ENCODE measurements at places on chromosomes 3 and 15. TPM values are rescaled to one million over a fixed set of nuclear protein-coding genes. Genes with fewer than 3 reads are reported as not detected.
A peak's percentile ranks its signal among the peaks of the same experiment; 100 is the strongest.

DNA sequence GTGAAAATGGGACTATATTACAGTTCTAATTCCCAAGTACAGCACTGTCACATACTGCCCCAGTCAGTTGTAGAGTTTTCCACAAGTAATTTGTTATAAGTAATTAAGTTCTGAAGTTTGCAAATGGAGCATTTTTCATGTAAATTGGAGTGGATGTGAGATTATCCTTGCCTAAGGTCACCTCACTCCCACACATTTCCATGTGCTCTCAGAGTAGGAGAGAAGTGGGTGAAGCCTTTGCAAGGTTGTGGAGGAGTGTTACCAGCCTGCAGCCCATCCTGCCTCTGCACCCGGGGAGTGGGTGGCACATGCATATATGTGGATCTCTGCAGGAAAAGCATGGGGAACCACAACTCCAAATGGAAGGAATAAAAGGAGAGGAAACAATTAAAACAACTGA, 169.8 kb downstream of the CD47 start:
- no peak for DNase-seq

GRCh38 chr3:31541089-31541488, 8.4 kb downstream of the STT3B start:
- no peak for DNase-seq

- DNase-seq: no peak
These were observed 398.9 kb upstream of the TPRG1 start for GRCh38 chr3:188772886-188773285.

STARD5 gene
- polyA plus RNA-seq: 2.8 TPM

- no peak for DNase-seq
These were observed 248.1 kb downstream of the KLF13 start for GRCh38 chr15:31574766-31575165.

GRCh38 chr3:112900113-112900512, 53.4 kb upstream of the CD200R1L start:
- peak; percentile 74 for DNase-seq

SPATA12 gene
- 0.08 TPM for polyA plus RNA-seq

RLBP1 gene
- 0.30 TPM for polyA plus RNA-seq

EXD1 gene
- 0.12 TPM for polyA plus RNA-seq

- DNase-seq: no peak
These were observed 399.4 kb downstream of the SHQ1 start for GRCh38 chr3:72448858-72449257.

- no peak for DNase-seq
These were observed 96.0 kb downstream of the RPLP1 start for GRCh38 chr15:69548395-69549180.

GOLGA8T gene
- not detected for polyA plus RNA-seq

GATA2 gene
- polyA plus RNA-seq: 3.6 TPM

DNA sequence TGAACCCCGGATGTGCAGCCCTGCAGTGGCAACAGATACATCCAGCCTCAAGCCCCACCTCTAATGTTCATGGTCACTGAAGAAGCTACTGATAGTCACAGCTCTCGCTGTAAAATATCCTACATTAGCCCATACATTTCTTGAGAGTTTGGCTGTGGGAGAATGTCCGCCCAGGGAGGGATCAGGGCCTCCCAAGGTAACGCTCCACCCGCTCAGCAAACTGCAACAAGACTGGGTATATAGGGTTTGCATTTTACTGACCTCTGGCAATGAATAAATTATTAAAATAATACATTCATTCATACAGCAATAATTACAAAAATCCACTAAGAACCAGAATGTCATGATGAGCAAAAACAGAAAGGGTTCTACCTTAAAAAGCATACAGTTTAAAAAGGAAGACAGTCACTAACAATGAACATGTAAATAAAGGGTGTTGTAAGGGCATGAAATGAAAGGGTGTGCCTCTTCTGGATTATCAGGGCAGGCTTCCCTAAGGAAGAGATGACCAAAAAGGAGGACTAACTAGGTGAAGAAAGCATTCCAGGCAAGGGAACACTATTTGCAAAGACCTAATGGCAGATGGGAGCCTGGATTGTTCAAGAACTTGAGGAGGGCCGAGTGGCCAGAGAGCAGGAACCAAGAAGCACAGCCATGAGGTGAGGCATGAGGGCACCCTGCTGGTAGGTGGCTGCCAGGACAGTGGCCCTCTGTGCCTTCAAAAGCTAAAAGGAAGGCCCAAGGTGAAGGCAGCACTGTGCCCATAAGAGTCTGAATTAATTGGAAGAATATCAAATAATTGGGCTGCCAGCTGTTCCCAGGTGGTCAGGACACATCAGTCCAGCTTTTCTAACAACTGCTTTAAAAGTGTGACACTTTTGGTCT, 28.1 kb upstream of the CTDSPL start:
- no peak for DNase-seq

RPL4 gene
- polyA plus RNA-seq: 6,006 TPM

OXNAD1 gene
- 9.0 TPM for polyA plus RNA-seq

- DNase-seq: no peak
These were observed 7.1 kb downstream of the TLE3 start for GRCh38 chr15:70090436-70091296.

Measured in hindlimb muscle (tissue), 1 donor.